ENCODE measurements at places on chromosomes 6 and 20.
A peak's percentile ranks its signal among the peaks of the same experiment; 100 is the strongest.

DNA sequence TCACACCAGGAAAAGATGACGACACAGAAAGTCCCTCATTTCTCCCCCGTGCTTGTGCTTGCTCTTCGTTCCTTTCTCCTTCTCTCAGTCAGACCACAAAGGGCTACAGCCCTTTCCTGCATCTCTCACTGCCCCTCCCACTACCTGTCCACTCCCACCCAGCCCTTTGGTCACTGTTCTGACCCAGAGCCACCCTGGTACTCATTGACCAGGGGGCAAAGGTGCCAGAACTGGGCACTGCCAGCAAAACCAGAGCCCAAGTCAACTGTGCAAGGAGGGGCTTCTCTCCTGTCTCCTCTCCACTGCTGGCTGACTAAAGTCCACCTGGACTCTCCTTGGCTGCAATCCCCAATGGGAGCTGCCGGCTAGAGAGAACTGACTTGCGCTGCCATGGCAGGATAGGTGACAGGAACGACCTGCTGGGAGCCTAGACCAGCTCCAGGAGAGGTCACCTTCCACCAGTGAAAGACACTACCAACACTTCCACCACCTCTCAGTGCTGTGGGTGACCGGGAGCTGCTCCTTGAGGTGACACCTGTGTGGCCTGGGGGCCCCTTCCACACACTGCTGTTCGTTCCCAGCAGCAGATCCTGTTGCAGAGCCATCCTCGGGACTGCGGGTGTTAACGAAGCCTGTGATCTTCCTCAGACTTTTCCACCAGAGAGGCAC lies 32.8 kb downstream of the KCNK17 start:
- DNase-seq, result no peak

GRCh38 chr6:27863962-27864905 lies 48.0 kb downstream of the OR2B2 start:
- no peak for DNase-seq

- no peak for DNase-seq
Measured at GRCh38 chr6:167293590-167294091, 2.5 kb downstream of the UNC93A start.

GRCh38 chr6:79756496-79756895 lies 125.4 kb downstream of the SH3BGRL2 start:
- no peak for DNase-seq

GRCh38 chr6:79453558-79454042 lies 83.6 kb downstream of the LCA5 start:
- DNase-seq, result no peak

- no peak for DNase-seq
Measured at GRCh38 chr6:151993364-151993763, 185.9 kb downstream of the ESR1 start.

GRCh38 chr20:51444467-51444866 lies 98.1 kb downstream of the NFATC2 start:
- DNase-seq, result no peak

DNA sequence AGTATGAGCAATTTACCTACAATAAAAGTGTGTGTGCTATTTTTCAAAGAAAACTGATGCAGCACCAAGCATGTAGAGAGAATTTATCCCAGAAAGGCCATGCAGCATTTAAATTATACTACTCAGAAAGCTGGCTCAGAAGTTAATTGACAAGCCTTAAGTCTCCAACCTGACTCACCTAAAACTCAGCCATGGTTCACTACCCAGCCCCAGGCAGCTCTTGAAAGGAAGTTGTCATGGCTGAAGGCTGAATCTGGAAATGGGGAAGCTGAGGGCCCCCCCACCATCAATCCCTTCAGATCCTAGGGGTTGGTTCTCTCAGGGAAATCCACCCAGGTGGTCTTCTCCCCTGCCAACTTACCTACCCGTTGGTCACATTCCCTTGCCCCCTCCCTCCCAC lies 19.7 kb downstream of the PPIL6 start:
- no peak for DNase-seq

DNA sequence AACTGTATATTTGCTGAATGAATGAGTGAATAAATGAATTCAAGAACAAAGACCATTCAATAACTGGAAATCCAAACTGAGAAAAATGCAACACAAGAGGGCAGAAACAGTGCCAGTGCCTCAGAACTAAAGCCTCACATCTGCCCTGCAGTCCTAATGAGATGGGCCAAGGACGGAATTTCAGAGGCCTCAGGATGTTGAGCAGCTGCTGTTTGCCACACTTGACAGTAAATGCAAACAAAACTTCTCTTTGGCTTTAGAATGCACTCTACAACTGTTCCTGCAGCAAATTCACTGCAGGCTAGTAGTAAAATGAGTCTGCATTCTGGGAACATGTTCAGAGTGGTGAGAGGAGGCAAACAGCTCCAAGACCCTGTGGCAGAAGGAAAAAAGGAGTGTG lies 177.6 kb upstream of the LRFN2 start:
- DNase-seq, result no peak

GRCh38 chr6:63340351-63340750 lies 20.6 kb upstream of the LGSN start:
- no peak for DNase-seq

DNA sequence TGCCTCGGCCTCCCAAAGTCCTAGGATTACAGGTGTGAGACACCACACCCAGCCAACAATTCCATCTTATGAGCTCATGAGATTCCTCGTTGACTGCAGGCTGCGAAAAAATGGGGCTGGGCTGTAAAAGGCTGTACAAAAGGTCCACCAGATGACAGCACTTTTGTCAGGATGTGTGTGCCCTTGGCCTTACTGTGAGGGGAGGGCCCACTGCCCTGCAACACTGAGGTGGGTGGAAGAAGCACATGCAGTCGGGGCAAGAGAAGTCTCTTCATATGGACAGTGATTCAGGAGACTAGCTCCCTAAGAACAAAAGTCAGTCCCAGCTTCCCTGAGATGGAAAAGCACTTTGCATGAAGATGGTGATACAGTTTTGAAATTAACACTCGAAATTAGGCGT lies 50.5 kb downstream of the KCTD20 start:
- DNase-seq, result no peak

DNA sequence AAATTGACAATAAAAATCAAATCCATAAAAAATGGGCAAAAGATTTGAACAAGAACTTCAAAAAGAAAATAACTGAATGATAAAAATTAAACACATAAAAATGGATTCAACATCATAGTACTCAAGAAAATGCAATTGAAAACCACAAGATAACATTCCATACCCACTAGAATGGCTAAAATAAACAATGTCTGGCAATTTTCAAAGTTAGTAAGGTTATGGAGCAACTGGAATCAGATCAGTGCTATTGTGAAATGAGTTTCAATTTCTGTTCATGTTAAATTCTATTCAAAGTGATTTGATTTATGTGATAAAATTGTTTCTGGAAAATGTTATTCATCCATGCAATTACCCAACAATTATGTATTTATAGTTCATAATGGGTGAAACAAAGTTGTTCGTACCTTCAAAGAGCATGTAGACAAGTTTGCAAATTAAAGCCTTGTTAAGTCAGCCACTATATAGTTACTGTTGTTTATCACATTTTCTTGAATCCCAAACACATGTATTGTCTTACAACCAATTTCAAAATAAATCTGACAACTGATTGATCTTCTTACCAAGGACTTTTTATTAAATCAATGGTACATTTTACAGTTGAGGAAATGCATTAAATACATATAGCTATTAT lies 151.5 kb upstream of the CENPW start:
- DNase-seq, result no peak

DNA sequence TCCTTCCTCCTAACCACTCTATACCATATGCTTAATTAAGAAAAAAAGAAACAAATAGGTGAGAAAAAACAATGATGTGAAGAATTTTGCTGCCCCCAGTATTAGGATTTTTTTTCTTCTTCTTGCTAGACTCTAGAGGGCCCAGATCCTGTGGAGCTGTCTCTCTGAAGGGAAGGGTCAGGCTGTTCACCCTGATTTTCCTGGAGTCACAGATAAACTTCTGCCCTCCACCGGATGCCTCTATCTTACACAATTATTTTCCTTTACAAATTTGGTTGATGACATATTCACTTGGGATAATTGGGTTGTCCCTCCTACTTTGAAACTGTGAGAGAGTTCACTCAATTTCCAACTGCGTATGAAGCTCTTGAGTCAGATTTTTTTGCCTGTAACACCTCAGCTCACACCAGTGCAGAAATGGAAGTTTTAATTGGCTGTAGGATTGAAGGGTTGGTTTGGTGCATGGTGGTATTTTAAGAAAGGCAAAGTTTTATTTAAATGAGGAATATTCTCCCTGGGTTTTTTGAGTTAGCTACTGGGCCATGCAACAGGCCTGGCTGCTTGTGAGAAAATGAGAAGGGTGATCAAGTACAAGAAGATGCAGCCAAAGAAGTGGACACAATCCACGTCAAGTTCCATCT lies 73.7 kb upstream of the ESR1 start:
- DNase-seq, result no peak

- no peak for DNase-seq
Measured at GRCh38 chr6:132399376-132400074, 1.8 kb downstream of the MOXD1 start.

DNA sequence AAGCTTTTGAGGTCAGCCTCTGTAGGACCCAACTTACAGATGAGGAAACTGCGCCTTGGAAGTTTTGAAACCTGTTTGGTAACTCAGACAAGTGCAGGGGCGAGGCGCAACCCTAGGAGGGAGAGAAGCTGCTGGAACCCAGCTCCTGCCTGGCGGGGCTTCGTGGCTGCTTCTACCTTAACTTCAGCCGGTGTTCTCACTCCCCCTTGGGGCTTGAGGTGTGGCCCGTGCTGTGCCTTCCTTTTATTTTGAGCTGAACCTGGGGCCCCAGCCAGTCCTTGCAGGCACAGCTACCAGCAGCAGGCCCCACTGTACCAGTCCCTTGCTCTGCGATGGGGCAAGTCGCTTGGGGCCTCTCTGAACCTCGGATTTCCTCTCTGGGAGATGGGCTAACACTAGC lies 12.0 kb downstream of the RBM38 start:
- DNase-seq, result no peak

- DNase-seq, result no peak
Measured at GRCh38 chr20:4961746-4962145, 39.6 kb downstream of the SLC23A2 start.

GRCh38 chr6:113936093-113936934 lies 34.6 kb downstream of the HDAC2 start:
- DNase-seq, result peak; percentile 54

DNA sequence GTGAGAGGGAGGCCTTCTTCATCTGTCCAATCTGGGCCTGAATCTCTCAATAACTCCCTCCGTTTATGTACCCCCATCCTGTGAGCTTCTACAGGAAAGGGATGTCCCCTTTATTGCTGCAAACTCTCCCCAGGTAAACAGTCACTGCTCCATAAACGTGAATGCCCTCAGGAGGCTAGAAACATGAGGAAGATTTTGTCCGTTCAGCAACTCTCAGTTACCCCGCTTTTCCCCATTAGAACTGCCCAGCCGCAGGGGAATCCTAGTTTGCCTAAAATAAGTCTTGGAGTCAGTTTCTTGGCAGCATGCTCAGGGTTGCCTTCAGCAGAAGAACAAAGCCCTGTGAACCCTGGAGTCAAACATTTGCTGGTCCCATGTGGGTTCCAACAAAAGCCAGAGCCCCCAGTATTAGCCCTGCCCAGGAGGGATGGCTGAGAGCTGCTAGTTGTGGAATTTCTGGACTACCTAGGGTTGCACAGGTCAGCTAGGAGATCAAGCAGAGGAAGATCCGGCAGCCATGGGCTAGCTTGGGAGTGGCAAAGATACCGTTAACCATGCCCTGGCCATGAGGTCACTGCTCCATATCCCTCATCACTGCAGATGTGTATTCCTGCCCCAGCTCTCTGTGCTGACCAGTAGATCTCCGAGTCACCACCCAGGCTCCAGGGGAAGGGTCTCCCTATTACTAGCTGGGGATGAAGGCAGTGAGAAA lies 640 bp downstream of the LRRN4 start:
- no peak for DNase-seq

DNA sequence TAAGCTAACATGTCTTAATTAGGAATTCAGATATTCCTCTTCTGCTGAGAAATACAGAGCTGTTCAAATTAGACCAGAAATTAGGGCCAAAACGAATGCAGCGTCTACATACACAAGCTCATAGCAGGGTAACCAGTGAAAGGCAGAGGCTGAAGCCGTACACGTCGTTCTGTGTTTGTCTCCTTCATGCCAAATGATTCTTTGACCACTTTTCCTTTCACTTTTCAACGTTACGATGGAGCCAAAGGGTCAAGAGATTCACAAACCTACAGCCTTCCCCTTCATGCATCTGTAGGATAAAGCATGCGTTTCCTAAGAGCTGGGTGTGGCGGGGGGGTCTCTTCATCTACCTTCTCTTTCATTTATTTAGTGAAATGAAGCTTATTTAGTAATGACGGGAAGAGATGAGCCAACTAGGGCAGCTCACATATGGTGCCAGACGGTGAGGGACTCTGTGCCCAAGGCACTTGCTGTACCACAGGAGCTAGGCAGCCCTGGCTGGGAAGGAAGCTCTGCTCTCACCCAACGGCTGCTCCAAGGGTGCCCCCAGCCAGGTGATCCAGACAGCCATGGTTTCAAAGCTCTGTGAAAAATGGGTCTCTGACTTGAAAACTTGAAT lies 178.0 kb downstream of the ATXN1 start:
- no peak for DNase-seq

DNA sequence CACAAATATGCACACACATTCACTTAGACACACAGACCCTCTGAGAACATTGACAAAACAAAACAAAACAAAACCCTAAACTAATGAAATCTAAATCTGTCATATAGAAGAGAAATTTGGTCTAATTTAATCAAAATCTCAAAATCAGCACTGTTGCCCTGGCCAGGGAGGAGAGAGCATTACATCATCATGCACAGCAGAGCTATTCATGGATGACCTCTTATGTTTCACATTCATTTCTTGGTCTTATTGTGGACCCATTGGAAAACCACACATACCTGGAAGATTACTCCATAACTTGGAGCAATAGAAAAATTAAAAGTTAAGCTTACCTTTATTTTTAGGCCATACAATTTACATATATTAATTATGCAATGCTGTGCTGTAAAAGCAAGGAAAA lies 1223.6 kb upstream of the GJE1 start:
- no peak for DNase-seq

DNA sequence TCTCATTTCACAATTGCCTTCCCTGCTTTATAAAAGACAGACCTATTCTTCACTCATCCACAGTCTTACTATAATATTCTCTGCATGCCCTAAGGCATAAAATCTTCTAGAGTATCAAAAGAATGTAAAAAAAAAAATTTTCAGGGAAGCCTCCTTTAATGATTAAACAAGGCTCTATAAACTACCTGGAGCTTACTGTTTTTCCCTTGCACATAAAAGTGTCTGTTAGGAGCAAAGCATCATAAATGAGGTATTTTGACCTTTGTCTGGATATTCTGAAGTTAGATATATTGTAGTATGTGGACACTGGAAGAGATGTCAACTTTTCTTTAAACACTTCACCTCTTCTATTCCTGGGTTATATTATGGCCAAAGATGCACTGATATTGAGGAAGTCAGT lies 97.5 kb downstream of the ARHGAP18 start:
- DNase-seq, result no peak

GRCh38 chr6:82840571-82840970 lies 225.1 kb downstream of the UBE3D start:
- DNase-seq, result no peak
